Naive B cell (primary cell): ENCODE measurements at places on chromosomes 1 and 21.

- DNase-seq, result peak; percentile 26
Observed at GRCh38 chr1:3775490-3776230, 3.1 kb downstream of the SMIM1 start.

DNA sequence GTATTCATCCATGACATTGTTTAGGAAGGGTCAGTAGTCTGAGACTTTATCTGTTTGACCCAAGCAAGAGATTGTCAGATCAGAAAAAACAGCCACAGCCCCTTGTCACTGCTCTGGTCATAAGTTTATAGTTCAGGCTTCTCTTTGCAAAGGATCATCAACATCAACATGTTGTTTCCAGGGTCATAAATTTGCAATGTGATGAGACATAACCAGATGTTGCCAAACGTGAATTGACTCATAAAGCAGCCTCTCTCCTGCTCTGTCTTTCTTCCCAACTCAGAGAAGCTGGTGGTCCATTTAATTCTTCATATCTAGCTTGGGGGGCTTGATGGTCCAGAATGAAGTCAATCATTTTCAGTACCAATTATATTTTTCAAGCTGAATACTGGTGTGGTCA lies 507.2 kb upstream of the PBX1 start:
- no peak for DNase-seq

GRCh38 chr1:233060461-233060994 lies 110.1 kb downstream of the NTPCR start:
- no peak for DNase-seq

DNA sequence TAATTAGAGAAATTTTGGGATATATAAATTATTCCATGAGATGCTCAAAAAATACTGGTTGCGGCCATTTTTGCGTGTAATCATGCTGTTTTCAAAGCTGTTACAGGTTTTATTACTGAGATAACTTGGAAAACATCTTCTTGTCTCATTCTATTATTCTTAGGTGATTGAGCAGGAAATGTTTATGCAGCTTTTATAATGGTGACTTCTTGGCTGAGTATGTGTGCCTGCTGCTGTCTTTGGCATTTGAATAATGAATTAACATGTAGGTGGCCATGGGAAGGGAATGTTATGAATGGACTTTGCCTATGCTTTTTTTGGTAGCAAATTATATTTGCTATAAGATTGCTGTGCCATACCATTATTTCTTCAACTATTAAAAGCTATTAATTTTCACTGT lies 52.5 kb downstream of the RASAL2 start:
- no peak for DNase-seq

GRCh38 chr1:111921948-111922347 lies 67.5 kb downstream of the KCND3 start:
- DNase-seq, result no peak

DNA sequence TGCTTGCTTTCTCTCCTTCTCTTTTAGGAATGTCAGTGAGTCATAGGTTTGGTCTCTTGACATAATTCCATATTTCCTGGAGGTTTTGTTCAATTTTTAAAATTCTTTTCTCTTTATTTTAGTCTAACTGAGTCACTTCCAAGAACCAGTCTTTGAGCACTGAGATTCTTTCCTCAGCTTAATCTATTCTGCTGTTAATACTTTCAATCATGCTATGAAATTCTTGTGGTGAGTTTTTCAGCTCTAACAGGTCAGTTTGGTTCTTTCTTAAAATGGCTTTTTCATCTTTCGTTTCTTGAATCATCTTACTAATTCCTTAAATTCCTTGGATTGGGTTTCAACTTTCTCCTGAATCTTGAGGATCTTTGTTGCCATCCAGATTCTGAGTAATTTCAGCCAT lies 321.0 kb downstream of the PTBP2 start:
- no peak for DNase-seq

GRCh38 chr1:56061824-56062223 lies 517.5 kb downstream of the PLPP3 start:
- peak; percentile 4 for DNase-seq

DNA sequence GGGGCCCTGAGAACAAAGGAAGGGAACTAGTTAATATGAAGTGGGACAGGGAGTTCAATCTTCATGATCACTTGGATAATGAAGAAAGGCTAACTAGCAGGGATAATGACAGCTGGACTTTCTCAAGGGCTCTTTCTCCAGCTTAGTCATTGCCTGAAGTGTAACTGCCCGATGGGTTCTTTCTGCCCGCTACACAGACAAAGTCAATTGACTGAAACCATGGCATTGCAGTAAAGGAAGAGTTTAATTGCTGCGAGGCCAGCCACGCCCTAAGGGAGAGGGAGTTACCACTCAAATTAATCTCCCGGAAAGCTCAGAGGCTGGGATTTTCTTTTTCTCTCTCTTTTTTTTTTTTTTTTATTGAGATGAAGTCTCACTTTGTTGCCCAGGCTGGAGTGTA lies 16.6 kb upstream of the SLC2A5 start:
- no peak for DNase-seq

GRCh38 chr1:195999022-195999421 lies 609.2 kb downstream of the KCNT2 start:
- DNase-seq, result no peak

DNA sequence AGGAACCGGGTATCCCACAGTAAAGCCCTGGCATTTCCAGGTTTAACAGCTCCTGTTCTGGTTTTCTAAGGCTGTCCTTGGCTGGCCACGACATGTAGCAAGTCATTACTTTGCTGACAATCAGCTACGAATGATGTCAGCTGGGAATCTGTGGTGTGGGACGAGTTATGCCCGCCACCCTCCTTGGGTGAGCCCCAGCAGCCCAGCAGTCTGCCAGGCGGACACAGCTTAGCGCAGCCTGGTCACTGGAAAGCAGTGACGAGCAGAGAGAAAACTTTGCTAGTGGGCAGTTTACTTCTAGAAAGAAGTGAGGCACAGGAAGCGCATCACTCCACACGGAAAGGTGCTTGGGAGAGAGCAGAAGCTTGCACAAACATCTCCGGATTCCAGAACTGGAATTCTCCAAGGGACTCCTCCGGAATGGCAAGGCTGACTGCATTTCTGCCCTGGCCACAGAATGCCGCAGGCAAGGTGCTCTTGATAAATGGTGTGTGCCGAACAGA lies 15.5 kb upstream of the ZNF436 start:
- no peak for DNase-seq

- DNase-seq, result no peak
Observed at GRCh38 chr1:7196036-7196911, 411.0 kb downstream of the CAMTA1 start.

DNA sequence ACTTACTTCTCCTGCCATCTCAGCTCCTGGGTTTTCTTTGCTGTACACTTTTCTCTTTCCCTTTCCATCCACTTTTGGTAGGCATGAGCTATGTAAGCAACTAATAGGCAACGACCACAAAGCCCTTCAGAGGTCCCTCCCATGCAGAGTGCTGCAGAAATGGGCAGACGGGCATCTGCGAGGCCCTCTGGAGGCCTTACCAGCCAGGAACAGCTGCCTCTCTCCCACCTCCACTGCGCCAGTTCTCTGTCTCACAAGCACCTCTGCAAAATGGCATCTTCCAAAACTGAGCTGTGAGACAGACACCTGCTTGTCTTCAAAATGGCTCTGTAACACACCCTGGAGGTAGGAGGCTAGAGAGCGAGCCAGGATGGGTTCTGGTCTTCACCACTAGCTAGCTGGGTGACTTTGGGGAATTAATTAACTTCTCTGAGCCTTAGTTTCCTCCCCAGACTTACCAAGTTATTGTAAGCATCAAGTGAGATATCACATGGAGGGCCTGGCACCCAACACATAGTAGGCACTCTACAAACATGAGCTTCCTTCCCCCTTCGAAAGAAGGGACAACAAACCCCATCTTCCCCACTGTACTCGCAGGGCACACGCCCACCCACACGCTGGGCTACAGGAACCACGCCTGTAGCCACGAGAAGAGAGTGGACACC lies 62.0 kb downstream of the BCAR3 start:
- no peak for DNase-seq
